ENCODE measurements at places on chromosomes 3 and 15.

GRCh38 chr3:113615976-113616375 is 80.5 kb downstream of the USF3 start:
- no peak for DNase-seq

DNA sequence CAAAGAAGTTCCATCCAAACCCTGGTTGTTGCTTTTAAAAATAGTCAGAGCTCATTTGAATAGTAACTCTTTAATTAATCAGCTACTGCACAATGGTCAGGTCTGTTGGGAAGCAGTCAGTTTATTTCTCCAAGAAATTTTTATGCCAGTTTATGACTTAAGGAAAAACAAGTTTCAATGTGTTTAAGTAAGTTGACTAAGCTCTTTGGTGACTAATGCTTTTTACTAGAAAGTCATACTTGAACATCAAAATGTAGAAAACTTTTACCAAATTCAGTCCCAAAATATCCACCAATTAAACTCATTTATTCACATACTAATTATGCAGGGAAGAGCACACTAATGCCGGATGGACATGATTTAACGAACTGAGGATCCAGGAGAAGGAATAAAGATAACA is 22.1 kb downstream of the PRICKLE2 start:
- no peak for DNase-seq

DNA sequence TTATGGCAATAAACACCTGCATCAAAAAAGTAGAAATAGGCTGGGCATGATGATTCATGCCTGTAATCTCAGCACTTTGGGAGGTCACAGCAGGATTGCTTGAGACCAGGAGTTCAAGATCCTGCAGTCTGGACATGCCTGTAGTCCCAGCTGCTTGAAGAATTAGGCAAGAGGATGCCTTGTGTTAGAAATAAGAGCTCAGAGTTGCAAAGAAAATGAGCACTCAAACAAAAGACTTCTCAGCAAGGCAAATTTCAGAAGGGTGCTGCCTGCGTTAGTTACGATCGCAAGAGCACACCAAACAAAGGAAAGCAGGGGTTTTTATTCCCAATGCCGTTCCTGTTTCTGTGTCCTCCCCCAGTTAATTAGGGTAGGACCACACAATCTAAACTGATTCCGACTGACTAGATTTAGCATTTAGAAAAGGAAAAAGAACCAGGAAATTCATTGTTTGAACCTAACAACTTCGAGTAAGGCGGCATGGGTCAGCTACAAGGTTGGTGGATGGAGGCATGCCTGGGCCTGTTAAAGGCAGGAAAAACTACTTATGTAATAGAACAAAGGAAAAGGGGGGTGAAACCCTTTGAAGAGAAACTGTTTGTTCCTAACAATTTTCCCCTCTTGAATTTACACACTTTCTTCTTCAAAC is 55.5 kb downstream of the DLG1 start:
- no peak for DNase-seq

DNA sequence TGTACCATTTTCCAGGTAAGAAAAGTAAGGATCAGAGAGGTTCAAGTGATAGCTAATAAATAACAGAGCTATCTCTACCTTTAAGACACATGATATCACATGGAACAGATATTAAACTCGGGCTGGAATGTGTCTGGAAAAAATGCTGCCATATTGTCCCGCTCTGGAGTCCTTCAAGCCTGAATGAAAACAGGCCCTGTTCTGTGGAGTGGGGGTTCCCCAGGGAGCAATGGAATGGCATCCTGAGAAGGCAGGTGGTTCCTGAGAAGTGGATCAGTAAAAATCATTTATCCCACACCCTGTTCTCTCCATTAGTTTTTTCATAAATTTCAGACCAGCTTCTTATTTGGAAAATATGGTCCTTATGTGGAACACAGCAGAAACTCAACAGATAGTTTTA is 57.3 kb upstream of the PRTG start:
- DNase-seq, result no peak

DNA sequence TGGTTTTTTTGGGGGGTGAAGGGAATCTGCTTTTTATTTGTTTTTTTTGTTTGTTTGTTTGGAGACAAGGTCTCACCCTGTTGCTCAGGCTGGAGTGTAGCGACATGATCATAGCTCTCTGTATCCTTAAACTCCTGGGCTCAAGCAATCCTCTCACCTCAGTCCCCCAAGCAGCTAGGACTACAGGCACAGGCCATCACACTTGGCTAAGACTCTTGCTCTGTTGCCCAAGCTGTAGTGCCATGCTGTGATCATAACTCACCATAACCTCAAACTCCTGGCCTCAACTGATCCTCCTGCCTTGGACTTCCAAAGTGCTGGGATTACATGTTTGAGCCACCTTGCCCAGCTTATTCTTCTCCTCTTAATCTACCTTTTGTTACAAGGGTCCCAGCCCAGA is 31.8 kb downstream of the GPR176 start:
- no peak for DNase-seq

- DNase-seq, result peak; percentile 4
These were observed 17.6 kb upstream of the PAQR9 start for GRCh38 chr3:142981108-142981507.
